ENCODE measurements at places on chromosomes 2 and 18. TPM values are rescaled to one million over a fixed set of nuclear protein-coding genes. Genes with fewer than 3 reads are reported as not detected.

DNA sequence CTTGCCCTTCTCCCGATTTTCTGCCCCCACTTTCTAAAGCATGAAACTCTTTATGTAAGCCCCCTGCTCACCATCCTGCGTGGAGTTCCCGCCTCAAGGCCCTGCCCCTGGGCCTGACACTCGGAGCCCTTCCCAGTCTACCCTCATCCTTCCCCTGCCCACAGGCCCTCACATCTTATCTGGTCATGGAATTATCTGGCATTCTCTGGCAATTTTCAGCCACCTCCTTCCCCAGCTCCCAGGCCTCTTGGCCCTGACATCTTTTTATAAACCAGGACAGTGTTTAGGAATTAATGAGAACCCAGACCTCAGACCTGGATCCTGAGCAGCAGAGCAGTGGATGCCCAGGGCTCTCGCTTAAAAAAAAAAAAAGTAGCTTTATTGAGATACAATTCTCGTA lies 61.7 kb downstream of the BOLA3 start:
- no peak for DNase-seq

GRCh38 chr2:47891369-47892337 lies 14.6 kb downstream of the FBXO11 start:
- DNase-seq = peak; percentile 28

- no peak for DNase-seq
These were observed 120.9 kb upstream of the CDC42EP3 start for GRCh38 chr2:37792366-37792765.

Gene OR6B2
- not detected for total RNA-seq

- DNase-seq = peak; percentile 59
These were observed 59.4 kb upstream of the SIX2 start for GRCh38 chr2:45068571-45069140.

DNA sequence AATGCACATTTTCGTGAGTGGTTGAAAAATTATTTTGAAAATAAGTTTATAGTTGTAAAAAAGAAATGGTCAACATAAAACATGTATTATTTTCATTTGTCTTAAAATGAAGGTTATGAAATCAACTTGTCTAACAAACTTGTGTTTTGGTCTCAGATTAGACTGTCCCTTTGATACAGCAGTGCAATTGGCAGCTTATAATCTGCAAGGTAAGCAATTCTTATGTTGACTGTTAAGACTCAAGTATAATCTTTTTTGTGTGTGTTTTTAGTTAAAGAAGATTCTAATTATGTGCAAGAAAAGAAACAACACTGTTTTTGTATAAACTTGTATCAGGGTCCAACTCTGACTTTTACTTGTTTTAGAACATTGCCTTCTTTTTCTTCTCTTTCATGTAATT lies 62.7 kb downstream of the EPB41L5 start:
- DNase-seq = no peak

DNA sequence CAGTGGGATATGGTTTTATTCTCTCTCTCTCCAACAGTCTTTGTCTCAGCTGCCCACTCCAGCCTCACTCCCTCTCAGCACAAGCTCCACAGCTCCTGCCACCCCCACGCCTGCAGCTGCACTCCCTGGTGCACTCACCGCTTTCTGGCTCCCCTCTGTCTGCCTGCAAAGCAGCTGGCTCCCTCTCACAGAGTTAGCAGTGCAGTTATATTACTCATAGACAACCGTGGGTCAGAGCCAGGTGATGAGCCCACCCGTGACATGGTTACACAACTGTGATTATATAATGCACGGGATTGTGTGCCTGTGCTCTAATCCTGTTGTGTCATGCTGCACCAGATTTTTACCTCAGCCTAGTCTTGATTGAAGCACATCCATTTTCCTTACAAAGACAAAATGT lies 276.9 kb upstream of the CHAC2 start:
- peak; percentile 17 for DNase-seq

DNA sequence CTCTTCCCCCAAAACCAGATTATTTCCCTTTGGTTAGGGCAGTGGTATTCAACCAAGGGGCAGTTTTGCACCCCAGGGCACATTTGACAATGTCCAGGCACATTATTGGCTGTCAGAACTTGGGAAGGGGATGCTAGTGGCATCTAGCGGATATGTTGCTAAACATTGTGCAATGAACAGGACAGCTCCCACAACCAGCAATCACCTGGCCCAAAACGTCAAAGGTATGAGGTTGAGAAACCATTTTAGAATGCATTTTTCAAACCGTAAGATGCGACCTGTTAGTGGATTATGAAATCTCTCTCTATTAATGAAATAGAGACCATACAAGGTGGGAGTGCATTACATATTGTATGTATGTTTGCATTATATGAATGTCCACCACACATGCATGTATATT lies 54.2 kb downstream of the CD8B2 start:
- DNase-seq = no peak

GRCh38 chr2:191634791-191635190 lies 43.1 kb upstream of the NABP1 start:
- no peak for DNase-seq

Gene PCARE
- not detected for total RNA-seq

DNA sequence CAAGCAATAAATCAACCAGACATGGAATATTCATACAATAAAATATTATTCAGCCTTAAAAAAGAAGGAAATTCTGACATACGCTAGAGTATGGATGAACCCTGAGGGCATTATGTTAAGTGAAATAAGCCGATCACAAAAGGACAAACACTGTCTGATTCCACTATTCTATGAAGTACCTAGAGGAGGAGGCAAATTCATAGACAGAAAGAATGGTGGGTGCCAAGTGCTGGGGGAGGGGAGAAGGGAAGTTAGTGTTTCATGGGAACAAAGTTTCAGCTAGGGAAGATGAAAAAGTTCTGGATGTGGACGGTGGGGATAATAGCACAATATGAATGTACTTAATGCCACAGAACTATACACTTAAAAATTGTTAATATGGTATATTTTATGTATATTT lies 19.8 kb downstream of the SMAD7 start:
- no peak for DNase-seq

- DNase-seq = no peak
These were observed 1882.3 kb upstream of the PIK3C3 start for GRCh38 chr18:40072761-40073160.

- no peak for DNase-seq
These were observed 21.2 kb upstream of the RPL37A start for GRCh38 chr2:216477283-216478035.

- DNase-seq = peak; percentile 5
These were observed 278.7 kb downstream of the BCL2 start for GRCh38 chr18:63040788-63041410.

- DNase-seq = no peak
These were observed 107.4 kb downstream of the PDCL3 start for GRCh38 chr2:100670232-100670631.

GRCh38 chr18:37612524-37613252 lies 47.1 kb upstream of the CELF4 start:
- no peak for DNase-seq

DNA sequence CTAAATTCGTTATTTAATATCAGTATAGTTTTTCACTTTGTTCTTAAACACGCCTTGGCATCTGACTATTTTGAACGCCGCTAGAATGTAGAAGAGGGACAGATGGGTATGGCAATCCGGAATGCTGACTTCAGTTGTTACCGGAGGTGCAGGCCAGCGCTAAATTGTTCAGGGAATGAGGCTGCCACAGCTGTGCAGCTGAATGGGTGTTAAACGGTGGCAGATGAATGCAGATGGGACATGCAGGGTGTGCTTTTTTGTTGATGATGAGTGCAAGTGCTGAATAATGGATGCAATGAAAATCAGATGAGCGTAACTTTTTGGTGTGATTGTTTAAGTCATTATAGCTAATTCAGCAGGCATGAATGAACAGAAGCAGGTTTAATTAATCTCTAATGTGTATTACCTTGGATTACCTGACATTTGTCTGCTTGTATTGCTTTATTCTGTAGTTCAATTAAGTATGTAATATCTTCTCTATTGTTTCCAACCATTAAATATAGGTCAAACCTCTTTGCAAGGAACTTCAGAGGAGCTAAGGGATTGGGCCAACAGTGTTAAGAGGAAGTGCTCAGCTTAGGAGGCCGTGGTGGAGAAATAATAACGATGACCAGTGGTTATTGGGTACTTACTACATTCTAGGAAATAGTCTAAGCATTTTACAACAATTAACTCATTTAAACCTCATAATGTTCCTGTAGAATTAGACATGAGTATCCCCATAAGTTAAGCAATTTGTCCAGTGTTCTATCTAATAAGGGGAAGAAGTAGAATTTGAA lies 11.9 kb upstream of the CREG2 start:
- DNase-seq = no peak

- DNase-seq = no peak
These were observed 137.7 kb upstream of the MSH6 start for GRCh38 chr2:47645246-47645645.

- DNase-seq = no peak
These were observed 200.5 kb upstream of the GULP1 start for GRCh38 chr2:188091220-188091619.

Gene TMEM182
- total RNA-seq = 4.9 TPM

DNA sequence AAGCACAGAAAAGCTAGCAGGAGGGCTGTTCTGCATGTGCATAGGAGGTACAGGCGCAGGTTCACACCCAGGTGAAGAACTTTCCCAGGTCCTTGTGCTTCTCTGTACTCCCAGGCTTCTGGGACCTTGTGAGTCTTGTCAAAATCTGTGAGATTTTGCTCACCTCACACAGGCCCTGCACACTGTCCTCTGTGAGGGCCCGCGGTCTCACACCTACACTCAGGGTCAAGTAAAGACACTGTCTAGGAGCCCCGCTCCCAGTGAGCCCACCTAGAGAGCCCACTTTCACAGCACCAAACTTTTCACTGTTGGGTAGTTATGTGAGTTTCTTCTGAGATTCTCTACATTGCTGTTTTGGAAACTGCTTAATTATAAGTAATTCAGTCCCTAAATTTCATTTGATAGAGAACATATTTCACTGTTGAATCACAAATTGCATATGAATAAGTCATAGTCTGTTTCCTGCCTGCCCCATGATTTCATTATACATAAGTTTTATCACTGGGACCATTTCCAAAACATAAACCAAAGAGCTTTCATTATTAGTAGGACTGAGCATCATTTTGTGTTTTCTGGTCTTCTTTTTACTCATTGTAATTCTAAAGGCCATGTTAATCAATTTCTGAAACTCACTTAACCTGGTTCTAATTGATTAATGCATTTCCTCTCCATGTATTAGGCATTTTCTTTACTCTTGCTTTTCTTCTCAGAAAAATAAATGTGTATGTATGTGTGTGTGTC lies 234.2 kb upstream of the SPOPL start:
- DNase-seq = peak; percentile 78

GRCh38 chr2:168180914-168181313 lies 66.5 kb downstream of the STK39 start:
- DNase-seq = no peak

Gene RGPD8
- total RNA-seq = 6.1 TPM

- DNase-seq = no peak
These were observed 12.3 kb upstream of the ALMS1 start for GRCh38 chr2:73373344-73373743.
